Renal cortex interstitium (tissue), 15 donors: ENCODE measurements at places on chromosomes 3 and 15. TPM values are rescaled to one million over a fixed set of nuclear protein-coding genes. Genes with fewer than 3 reads are reported as not detected.

Gene GOLGA8S
- 0.79 TPM for polyA plus RNA-seq

Gene GP9
- polyA plus RNA-seq: 1.4 TPM

Gene ITIH1
- not detected for polyA plus RNA-seq

Gene VILL
- polyA plus RNA-seq: 9.3 TPM

Gene NRG4
- polyA plus RNA-seq: 9.4 TPM

Gene RNU5B-1
- polyA plus RNA-seq: not detected

DNA sequence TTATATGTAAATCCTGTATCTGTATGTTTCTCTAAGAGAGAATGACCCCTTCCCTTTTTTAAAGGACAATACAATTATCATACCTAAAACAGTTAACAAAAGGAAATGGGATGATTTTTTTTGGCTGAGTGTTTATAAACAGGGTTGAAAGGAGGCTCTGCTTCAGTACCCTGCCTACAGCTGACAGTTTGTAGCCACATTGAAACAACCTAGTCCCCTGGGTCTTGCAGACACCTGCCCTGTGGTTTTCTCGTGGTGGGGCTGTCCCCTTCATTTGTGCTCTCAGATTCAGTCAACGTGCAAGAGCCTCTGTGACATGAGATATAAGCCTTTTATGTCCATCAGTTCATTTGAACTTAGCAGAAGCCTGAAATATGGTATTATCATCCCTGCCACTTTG lies 2.3 kb upstream of the HMCES start:
- no peak for DNase-seq

- no peak for DNase-seq
These were observed 65.3 kb upstream of the IGF1R start for GRCh38 chr15:98582900-98583554.

DNA sequence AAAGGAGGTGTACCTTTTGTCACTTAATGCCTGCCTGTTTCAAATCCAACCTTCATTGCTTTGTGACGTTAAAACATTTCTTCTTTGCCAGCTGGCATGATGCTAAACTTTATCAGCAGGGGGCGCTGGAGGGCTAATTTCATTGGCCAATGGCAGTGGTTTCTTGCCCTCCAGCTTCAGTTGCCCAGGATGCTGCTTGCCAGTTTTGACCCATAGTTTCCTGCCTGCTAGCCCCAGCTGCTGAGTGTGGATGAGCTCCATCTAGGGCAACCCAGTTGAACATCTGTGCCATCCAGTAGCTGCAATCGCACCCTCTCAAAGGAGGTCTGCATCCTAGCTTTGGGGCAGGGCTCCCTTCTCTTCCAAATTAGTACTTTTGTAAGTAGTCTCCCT lies 22.1 kb downstream of the ACKR2 start:
- DNase-seq: peak; percentile 60

GRCh38 chr15:100771746-100772145 lies 107.9 kb upstream of the ALDH1A3 start:
- no peak for DNase-seq

DNA sequence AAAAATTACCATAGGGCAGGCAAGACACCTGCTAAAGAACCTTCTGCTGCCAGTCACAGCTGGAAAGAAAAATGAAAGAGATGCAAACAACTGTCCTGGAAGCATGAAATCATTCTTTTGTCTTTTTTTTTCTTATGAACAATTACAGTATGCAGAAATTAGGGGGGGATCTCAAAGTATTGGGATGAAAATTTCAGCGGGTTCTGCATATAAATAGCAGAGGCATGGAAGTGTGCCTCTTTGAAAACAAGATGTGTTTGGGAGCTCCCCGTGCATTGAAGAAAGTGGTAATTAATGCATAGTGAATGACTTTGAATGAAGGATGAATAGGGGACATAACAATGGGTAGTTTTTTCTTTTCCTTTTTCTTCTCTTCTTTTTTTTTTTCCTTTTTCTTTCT lies 431.2 kb downstream of the SOX2 start:
- no peak for DNase-seq

DNA sequence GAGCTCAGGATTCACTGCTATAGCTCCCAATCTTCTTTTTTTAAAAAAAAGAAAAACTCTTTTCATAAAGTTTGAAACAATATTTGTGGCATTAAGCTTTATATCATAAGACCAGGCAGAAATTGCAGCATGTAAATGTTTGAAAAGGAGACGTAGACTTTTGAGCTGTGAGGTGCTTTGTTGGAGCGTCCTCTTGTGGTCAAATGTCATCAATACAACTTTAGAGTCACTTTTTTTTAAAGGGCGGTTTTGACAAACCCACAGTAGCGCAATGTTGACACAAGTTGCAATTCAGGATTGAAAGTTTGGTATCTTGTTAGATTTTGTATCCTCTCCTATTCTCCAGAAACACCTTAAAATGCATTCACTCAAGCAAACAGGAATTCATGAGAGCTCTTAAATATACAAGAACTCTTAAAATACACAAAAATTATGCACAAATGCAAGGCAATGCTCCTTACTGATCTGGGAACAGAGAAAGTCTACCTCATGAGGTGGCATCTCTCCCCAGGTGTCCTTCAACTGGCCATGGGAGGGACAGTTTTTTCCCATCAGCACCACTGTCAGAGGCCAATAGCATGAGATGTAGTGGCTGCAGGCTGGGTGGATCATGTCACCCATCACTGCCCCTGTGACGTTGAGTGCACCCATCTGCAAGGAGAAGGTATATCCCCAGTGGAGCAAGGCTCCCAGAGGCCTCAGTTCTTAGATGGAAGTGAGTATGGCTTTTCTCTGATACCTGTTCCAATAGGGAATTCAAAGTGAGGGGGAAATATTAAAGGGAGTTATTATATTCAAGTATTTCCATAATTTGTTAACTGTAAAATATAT lies 70.7 kb downstream of the ANXA2 start:
- peak; percentile 77 for DNase-seq

DNA sequence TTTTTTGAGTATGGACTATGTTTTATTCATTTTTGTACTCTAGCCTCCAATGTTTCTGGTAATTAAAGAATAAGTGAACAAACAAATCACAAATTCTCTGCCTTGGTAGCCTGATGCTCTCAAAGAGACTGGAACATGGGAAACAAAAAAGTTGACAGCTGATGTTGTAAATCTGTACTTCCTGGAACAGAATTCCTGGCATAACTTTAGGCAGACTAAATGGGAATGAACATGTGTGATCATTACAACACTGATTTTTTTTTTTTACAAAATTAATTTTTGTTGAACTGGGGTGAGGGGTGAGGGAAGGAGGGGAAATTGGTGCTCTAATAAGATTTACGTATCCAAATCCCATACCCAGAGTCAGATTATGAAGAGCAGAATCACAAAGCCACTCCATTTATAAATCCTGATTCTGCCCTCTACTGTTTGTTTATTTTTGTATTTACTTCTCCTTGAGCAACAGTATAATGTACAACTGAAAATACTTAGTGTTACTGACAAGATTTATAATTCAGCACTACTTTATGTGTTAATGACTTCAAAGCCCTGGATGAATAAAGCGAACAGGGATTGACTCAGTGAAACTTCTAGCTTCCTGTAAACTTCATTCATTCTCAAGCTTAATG lies 165.0 kb downstream of the FRMD5 start:
- DNase-seq: no peak

GRCh38 chr15:95590533-95591044 lies 739.9 kb upstream of the NR2F2 start:
- DNase-seq: no peak

- no peak for DNase-seq
These were observed 4.3 kb downstream of the SHF start for GRCh38 chr15:45183511-45183910.

DNA sequence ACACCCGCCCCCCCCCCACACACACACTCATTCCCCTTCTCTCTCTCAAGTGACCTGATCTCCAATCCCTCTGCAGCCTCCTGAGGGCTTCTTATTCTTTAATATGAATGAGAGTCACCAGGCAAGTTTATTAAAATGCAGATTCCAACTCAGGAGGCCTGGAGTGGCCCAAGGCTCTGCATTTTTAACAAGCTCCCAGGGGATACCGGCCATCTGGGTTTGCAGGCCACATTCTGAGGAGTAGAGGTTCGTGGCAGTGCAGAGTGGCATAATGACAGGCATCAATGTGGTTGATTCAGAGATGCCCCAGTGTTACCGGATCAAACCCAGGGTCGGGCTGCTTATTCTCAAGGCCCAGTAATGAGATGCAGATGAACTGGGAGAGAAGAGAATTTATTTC lies 18.9 kb downstream of the EIF1B start:
- DNase-seq: no peak

GRCh38 chr3:362681-363338 lies 166.2 kb downstream of the CHL1 start:
- DNase-seq: no peak

- DNase-seq: no peak
These were observed 30.6 kb downstream of the CHDH start for GRCh38 chr3:53815651-53816050.

DNA sequence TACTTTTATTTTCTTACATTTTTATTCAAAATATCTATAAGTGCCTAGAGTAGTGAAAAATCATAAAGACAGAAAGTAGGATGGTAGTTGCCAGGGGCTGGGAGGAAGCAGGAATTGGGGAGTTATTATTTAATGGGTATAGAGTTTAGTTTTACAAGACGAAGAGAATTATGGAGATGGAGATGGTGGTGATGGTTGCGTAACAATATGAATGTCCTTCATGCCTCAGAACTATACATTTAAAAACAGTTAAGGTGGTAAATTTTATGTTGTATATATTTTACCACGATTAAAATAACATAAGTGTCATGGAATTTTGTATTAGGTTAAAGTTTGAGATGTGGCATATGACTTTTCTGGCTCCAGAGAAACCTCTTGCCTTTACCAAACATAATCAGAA lies 171.4 kb downstream of the MYRIP start:
- no peak for DNase-seq

- no peak for DNase-seq
These were observed 2.7 kb upstream of the ALS2CL start for GRCh38 chr3:46695962-46696894.
